NCI-H1417 (cell line): ENCODE measurements at places on chromosomes 11 and 22.

GRCh38 chr11:70455354-70455753, 57.0 kb downstream of the CTTN start:
- DNase-seq = peak; percentile 34

DNA sequence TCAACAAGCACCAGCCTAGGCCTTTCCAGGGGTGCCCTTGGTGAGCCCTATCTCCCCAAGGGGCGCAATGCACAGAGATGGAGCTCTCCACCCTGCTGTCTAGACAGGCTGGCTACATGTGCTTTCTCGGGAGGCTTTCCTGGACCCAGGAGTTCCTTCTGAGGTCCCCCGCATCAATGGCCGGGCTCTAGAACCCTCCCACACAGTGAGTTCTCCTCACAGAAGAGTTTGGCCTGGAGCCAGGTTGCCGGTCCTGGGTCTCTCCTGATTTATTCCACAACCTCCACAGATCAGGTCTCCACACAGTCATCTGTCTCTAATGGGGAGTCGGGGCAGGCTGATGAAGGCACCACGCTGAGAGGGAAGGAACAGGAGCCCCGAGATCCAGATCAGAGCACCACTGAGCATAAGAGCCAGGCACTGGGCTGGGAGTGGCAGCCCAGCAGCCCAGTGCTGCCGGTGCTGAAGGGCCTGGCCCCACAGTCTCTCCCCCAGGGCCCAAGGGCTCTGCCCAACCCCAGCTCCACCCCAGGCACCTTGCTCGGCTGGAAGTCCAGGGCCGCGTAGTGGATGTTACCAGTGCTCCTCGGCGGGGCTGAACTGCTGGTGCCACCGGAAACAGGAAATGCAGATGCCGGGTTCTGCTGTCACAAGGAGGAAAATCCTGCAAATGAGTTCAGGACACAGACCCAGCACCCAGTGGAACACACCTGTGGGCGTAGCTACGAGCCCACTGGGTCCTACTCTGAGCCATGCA, 44.7 kb downstream of the GAB4 start:
- no peak for DNase-seq

DNA sequence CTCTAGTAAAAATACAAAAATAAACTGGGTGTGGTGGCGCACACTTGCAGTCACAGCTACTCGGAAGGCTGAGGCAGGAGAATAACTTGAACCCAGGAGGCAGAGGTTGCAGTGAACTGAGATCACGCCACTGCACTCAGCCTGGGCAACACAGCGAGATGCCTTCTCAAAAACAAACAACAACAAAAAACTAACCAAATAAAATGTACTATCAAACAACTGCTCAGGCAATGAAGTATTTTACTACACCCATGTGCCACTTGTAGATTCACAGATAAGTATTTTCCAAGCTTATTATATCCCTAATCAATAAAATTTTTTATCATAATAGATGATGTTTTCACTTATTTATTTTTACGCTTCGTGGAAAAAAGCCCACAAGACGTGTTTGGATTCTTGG, 924 bp downstream of the C11orf65 start:
- DNase-seq = no peak

DNA sequence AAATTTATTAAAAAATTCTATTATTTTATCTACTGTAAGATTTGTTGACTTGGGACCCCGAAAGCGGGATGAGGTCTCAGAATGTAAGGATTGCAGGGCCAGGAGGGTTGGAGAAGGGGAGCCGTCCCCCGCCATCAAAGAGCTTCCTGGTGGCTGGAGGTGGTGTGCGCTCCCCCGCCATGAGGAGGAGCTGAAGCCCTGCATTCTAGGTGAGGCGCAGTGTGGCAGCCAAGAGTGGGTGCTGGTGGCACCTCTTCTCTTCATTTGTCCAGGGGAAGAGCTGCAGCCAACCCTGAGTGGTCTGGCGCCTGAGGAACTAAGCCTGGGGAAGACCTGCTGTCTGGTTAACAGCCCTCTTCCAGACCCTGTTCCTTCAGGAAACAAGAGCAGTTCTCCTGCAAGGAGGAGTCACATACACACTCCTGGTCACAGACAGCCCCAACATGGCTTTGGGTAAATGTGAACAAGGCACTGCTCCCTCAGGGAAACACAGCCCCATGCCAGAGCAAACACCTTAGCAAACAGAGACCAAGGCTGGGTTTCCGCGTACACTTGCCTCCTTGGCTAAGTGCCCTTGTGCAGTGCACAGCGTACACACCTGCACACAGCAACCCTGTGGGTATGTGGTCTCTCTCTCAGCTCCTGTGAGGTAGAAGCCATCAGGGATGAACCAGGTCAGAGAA, 17.3 kb downstream of the RTN4RL2 start:
- DNase-seq = peak; percentile 16

DNA sequence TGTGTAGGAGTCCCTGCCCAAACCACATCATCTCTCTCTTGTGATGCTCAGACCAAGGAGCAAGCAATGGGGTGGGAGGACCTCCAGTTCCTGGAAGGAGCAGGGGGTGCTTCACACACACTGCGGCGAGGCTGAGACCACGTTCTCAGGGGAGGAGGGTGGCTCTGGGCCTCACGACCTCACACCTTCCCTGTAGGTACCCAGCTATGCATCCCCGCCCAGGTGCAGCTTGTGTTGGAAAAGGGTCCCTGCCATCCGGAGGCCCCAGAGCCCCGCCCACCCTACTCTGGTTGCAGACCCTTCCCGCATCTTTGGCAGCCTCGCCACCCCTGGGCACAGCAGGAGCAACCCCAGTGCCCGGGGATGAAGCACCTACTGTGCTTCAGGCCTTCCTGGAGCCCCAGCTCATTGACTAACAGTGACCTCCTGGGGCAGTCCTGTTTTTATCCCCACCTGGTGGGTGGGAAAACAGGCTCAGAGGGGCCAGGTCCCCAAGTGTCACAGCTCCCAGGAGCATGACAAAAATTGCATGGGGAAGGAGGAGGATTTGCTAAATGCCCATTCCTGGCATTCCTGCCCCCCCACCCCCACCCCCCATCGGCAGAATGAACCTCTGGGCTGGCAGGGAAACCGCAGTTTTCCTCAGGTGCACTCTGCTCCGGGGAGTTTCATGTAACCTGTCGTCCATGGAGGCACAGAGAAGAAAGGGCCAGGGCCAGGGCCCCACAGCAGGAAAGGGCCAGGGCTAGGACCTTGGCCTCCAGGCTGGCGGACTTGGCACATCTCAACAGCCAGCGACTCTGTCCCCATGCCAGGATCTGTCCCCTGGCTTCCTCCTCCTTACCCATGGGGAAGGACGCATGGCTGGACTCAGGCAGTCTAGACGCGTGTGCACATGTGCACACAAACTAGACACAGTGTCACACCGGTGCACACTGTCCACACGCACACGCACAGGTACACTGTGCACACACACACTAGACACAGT, 81.0 kb downstream of the IGLL1 start:
- no peak for DNase-seq

GRCh38 chr11:66080055-66080817, 10.2 kb downstream of the PACS1 start:
- no peak for DNase-seq

DNA sequence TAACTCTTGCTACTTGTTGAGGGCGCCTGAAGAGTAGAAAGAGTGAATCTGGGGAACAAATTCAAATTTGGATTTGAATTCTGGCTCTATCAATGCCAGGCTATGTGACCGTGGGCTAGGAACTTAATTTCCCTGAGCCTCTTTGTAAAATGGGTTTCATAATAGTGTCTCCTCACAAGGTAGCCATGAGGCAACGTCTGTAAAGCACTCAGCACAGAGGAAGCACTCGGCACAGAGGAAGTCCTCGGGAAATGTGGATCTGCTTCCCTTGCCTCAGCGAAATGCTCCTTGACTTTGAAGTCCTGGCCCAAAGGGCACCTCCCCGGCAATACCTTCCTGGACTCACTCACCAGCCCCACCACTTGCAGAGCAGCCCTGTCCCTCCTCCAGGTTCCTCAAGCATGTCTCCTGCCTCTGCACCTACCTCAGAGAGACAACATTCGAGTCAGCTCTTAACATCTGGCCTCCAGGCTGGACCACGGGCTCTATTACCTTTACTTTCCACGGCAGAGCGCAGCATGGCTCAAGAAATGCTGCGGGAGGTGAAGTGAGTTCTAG, 17.7 kb downstream of the CD6 start:
- DNase-seq = no peak

DNA sequence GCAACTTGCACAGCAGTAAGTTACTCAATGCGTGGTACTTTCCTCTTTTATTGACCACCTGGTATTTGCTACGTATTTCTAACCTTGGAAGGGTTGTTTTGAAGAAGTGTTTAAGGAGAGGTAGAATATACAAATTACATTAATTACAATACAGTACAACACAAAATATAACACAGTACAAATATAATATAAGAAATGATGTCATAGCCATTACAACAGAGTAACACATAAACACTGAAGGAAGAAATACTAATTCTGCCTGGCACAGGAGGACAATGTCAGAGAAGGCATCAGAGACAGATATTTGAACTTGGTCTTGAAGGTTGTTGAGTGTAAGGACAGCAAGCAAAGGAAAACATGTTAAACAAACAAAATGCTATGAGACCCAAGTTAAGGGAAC, 25.6 kb downstream of the PAK1 start:
- DNase-seq = no peak

DNA sequence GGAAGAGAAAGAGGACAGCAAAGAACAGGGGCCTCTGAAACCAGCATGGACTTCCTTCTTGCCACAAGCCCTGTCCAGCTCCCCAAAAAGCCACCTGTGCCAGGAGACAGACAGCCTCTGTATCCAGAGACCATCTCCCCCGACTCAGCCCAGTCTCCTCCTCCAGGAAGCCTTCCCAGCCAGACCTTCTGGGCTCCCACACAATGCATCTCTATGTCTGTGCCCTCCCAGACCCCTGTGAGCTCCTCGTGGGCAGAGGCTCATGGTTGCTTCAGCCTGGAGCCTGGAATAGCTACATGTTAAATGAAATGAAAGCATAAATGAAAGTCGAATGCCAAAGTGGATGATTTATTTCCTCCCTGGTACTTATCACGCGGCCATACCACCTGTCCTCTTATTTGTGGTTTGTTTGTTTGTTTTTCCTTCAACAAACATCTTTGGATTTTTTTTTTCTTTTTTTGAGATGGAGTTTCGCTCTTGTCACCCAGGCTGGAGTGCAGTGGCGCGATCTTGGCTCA, 7.3 kb upstream of the ARAP1 start:
- DNase-seq = peak; percentile 77

GRCh38 chr11:64121663-64122410, 44.1 kb downstream of the MACROD1 start:
- DNase-seq = no peak
